HuH-7 (cell line): ENCODE measurements at places on chromosomes 6 and 20.
A peak's percentile ranks its signal among the peaks of the same experiment; 100 is the strongest.

DNA sequence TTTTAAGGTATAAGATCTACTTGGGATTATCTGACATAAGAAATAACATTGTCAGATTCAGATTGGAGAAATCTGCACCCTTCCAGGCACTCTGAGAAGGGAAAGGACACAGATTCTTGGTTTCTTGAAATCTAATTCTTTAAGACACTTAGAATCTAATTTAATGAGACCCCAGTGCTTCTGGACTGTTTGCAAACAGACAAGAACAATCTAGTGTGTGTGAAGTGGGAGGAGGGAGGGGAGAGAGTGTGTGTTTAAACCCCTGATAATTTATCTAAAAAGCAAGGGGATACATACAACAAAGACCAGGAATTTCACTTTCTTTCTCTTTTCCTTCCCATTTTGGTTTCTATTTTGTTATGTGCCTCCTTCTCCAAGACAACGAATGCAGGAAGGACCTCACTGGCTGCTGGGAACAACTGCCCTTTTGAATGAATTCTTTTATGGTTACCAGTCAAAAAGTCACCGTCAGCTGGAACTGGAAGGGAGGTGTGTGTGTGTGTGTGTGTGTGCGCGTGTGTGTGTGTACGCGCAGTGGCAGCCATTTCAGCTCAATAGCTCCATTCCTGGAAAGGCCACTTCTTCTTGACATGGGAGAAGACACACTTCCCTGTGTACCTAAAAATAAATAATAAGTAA, 129.4 kb downstream of the BCAS1 start:
- DNase-seq, result no peak

- no peak for DNase-seq
These were observed 133.2 kb upstream of the LY86 start for GRCh38 chr6:6455272-6455671.

- DNase-seq, result no peak
These were observed 42.2 kb upstream of the SPTLC3 start for GRCh38 chr20:12966468-12967085.

GRCh38 chr6:2021713-2022125, 223.7 kb downstream of the GMDS start:
- DNase-seq, result no peak

DNA sequence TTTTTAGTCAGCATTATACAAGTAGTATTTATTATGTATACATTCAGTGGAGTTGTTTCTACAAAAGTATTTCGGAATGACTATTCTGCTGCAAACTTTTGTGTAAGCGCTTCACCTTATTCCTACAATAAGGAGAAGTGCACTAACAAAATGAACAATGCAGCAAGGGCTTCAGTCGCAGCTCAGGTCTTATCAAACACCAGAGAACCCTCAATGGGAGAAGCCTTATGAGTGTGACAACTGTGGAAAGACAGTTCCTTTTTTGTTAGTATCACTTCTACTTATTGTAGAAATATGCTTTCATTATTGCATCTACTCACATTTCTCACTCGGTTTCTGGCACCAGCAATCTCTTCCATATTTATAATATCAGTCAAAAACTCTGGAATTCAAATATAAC, 18.8 kb downstream of the ZKSCAN3 start:
- no peak for DNase-seq

DNA sequence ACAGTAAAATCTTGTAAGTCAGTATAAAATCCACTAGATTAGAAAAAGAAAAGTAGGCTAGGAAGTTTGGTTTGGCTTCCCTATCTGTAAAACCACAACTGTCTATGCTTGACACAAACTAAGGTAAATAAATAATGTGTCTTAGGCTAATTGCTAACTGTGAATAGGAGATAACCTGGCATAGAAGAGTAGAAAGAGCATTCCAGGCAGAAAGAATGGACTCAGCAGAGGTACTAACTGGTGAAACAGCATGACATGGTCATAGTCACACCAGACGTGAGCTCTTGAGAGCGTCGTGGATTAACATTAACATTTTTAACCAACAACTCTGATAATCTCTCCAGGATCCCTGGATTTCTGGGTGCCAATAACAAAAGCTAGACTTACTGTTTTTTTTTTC, 8.7 kb upstream of the WTAP start:
- no peak for DNase-seq

- peak; percentile 55 for DNase-seq
These were observed 71.7 kb upstream of the FRMD1 start for GRCh38 chr6:168150551-168151320.

DNA sequence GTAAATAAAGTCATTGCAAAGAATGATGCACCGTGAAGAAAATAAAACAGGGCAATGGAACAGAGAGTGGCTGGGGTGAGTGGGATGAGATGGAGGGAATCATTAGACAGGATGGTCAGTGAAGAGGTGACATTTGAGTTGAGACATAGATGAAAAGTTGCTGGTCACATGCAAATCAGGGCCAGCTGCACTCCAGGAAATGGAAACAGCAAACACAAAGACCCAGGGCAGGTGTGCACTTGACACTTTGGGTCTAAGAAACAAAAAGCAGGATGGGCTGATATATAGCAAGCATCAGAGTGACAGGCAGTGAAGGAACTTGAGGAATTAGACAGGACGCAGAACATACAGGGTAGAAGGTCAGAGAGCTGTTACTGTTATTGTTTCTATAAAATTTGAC, 171.5 kb upstream of the RIPOR2 start:
- no peak for DNase-seq

- DNase-seq, result no peak
These were observed 371.6 kb downstream of the DOK5 start for GRCh38 chr20:54846948-54847347.

- no peak for DNase-seq
These were observed 2.4 kb upstream of the IRF4 start for GRCh38 chr6:389143-389542.

DNA sequence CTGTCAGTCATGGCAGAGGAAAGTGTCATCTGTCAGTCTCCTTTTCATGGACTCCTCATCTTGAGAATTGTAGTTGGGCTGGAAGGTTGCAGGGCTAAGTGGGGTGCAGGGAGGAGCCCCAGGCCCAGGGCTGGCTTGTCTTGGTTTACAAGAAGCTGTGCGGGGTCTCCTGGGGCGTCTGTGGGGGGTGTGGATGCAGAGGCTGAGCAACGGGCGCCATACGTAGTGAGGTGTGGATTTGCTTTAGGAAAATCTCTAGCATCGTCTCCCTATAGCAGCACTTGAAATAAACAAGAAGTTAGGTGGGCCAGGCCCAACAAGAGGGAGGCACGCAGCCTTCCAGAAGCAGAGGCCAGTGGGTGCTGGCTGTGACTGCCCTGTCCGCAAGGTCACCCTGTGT, 1.8 kb upstream of the SLC17A9 start:
- no peak for DNase-seq

DNA sequence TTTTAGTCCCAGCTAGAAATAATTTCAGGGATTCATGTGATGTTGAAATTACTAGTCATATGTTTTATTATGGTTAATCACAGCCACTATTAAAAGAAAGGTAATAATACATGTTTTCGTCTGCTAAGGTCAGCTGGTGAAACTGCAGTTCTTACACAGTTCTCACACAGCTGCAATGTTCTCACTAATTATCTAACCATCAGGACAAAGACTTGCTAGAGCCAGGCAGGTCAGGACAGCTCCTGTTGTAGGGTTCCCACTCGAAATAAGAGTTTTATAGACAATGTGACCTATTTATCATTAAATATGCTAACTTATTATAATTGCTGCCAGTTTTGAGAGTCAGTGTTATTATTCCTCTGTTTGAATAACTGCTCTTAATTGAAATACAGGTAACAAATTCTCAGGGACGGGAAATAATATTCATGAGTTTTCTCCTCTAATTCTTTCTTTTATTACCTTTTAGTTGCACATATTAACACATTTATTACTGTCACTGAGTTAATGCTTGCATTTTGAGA, 97.9 kb downstream of the GJA1 start:
- no peak for DNase-seq

GRCh38 chr20:48789185-48789668, 38.6 kb downstream of the PREX1 start:
- no peak for DNase-seq

GRCh38 chr6:75551367-75551952, 50.2 kb upstream of the SENP6 start:
- DNase-seq, result no peak

DNA sequence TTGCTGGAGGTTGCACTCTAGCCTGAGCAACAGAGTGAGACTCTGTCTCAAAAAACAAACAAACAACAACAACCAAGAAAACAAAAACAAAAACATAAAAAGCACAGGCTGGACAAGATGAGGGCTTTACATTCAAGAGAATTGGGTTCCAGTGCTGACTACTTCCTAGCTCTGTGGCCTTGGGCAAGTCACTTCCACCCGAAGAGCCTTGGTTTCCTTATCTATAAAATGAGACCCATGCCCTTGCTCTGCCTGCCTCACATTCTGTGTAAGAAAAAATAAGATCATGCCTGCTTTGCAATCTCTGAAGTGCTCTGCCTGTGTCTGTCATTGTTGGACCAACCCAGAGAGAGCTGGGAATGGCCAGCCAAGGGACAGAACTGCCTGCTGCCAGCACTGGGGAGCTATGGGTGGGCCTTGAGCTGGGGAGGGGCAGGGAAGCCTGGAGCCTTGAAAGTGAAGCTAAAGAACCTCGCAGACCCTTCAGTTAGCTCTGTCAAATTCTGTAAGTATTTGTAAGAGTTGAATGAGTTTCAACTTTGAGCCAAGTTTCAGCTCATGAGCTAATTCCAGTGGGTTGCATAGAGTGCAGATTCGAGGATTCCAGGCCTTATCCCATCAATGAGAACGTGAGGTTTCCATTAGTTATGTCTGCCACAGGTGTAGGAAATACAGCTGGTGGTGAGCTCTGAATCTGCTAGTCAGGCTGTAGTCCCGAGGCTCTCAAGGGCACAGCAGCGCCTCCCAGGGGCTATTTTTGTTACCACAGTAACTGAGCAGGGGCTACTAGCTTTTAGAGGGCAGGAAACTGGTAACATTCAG, 93.2 kb downstream of the DLGAP4 start:
- peak; percentile 89 for DNase-seq
